ENCODE measurements at places on chromosomes 16 and 17.

DNA sequence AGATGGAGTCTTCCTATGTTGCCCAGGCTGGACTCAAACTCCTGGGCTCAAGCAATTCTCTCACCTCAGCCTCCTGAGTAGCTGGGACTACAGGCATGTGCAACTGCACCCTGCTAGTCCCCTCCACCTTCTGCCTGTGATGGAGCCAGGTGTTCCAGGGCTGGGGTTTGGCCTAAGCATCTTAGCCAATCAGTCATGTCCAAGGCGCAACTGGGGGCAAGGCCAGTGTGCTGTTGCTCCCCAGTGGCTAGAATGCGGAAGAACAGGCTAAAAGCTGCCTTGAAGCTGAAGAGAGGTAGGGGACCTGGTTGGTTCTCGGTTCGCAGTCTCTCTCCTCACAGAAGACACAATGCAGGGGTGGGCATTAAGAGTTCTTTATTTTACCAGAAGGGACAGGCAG is 18.6 kb downstream of the FLOT2 start:
- DNase-seq: no peak

DNA sequence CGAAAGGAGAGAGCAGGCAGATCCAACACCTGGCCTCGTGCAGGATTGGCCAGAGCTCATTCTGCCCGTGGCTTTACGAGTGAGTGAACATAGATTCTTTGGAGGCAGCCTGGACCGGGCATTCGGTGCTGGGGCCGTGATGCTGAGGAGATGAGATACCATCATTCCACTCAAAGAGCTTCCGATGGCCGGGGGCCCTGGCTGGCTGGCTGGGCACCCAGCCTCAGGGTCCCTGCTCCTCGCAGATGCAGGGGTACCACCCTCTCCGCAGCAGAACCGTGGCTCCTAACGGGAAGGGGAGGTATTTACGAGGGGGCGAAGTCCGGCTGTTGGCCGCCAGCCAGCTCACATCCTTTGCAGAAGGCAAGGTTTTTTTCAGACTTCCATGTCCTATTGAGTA is 66.1 kb upstream of the FOXF1 start:
- no peak for DNase-seq

- no peak for DNase-seq
Observed at GRCh38 chr16:12290165-12290564, 313.6 kb downstream of the SNX29 start.

- DNase-seq: no peak
Observed at GRCh38 chr17:15350777-15351477, 9.5 kb upstream of the TEKT3 start.

- peak; percentile 47 for DNase-seq
Observed at GRCh38 chr17:9115214-9116191, 94.2 kb downstream of the NTN1 start.
